ENCODE measurements at places on chromosomes 13 and 19.
A peak's percentile ranks its signal among the peaks of the same experiment; 100 is the strongest.

GRCh38 chr19:14395262-14395661, 14.0 kb downstream of the ADGRE5 start:
- no peak for DNase-seq

DNA sequence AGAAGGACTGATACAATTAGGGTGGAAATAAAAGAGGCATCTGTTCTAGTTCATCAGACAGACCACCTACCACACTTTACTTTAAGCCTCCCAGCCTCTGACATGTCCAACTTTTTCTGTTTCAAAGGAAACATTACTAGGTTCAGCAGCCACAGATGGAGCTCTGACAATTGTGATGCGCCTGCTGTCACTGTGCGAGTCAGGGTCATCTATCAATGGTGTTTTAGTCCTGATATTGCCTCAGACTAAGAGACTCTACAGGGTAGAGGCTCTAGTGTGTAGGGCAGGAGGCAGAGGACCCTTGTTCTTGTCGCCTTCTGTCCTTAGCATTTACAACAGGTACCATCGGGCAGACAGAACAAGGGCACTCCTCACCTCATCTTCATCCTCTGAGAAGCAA, 685.0 kb upstream of the SGCG start:
- DNase-seq, result no peak

DNA sequence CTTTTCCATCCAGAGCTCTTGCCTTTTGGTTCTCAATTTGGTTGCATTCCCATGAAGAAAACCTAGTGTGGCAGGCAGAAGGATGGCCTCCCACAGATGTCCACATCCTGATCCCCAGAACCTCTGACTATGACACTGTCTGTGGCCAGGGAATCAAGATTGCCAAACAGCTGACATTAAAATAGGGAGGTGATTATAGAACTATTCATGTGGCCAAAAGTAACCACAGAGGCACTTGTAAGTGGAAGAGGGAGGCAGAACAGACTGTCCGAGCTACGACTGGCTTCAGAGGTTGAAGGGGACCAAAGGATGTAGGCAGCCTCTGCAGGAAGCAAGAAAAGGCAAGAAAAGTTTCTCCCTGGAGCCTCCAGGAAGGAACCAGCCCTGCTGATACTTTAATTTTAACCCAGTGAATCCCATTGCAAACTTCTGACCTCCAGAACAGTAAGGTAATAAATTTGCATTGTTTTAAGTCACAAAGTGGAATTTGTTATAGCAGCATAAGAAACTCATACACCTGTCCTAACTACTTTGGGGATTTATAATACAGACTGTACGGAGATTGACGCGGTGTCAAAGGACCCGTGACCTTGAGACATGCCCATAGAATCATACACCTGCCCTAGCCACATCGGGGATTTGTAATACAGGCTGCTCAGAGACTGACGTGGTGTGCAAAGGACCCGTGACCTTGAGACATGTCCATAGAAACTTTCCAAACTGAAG, 106.5 kb downstream of the ATP11A start:
- DNase-seq, result no peak

DNA sequence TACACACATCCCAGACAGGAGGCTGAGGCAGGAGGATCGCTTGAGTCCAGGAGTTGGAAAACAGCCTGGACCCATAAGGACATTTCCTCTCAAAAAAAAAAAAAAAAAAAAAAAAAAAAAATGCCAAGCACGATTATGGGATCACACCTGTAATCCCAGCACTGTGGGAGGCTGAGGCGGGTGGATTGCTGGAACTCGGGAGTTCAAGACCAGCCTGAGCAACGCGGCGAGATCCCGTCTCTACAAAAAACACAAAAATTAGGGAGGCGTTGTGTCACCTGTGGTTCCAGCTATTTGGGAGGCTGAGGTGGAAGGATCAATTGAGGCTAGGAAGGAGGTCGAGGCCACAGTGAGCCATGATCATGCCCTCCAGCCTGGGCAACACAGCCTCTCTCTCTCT, 973 bp upstream of the OCEL1 start:
- DNase-seq, result no peak

DNA sequence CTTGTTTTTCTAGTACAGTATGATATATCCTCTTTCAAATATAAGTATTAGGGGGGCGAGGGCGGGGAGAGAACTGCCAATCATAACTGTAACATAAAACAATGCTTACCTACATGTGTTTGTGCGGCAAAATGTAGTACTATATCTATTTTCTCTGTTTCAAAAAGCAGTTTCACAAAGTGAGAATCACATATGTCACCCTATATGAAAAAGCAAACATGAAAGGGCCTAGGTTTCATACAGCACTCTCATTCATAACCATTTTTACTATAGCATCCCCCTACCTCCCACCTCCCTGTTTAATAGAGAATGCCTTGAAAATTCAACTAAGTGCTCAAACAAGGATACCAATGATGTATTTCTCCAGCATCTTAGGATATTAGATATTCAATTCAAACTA, 5.2 kb downstream of the TGDS start:
- DNase-seq, result no peak

DNA sequence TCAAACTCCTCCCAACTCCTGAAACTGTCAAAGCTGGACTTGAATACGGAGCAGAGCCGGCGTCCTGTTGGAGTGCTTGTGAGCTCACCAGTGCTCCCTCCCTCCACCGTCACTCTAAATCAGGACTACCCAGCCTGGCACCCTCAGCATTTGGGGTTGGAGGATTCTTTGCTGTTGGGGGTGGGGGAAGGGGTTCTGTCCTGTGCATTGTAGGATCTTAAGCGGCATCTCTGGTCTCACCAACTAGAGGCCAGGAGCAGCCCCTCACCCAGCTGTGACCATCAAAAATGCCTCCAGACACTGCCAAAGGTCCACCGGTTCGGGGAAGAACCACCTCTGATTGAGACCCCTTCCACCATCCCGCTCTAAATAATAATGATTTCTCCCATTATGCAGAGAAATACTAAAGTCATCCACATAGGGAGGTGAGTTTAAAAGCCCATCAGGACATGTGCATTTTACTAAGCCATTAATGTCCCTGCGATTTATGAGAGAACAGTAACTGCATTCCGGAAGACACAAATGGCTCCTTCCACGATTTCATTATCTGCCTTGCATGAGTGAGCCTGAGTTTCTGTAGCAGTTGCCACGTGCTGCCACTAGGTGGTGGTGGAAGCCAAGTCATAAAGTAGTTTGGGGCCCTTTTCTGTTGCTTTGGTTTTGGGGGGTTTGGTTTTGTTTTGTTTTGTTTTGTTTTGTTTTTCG, 16.1 kb upstream of the USP29 start:
- peak; percentile 36 for DNase-seq

GRCh38 chr13:98348466-98349200, 171.6 kb upstream of the RNF113B start:
- no peak for DNase-seq

DNA sequence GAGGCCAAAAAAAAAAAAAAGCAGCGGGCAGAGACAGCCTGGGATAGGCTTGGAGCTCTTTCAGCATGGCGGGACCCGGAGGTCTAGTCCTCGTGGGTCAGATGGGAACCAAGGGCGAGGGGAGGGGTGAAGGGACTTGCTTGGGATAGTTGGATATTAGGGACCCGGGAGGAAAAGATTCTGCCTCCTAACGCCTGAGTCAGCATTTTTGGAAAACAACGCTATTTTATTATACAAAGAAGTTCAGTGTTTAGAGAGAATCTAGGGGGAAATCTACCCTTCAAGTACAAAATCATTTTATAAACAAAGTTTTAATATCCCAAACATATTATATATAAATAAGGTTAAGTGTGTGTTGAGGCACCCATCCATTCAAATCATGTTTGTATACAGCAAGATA, 156.7 kb downstream of the ZNF536 start:
- DNase-seq, result no peak

DNA sequence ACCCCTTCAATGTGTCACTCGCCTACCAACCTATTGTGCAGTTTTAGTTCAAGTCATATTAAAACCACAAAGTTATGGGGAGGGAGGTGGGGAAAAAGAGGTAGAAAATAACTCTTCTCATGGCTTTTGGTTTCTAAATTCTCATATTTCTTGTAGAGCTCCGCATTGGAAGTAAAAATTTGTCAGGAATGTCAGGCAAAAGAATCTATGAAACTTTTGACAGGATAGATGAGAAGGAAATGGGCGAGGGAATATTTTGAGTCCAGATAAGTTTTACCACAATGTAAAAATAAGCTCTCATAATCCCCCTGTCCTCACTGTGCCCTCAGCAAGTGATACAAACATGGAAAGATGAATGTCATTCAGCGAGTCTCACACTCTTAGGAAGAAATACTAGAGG, 270.4 kb downstream of the DLEU7 start:
- DNase-seq, result no peak

GRCh38 chr13:110387451-110388107, 80.5 kb downstream of the COL4A2 start:
- DNase-seq, result no peak

GRCh38 chr13:106100171-106100919, 435.1 kb downstream of the EFNB2 start:
- no peak for DNase-seq

- no peak for DNase-seq
These were observed 7.8 kb upstream of the LGALS16 start for GRCh38 chr19:39647918-39648317.

- no peak for DNase-seq
These were observed 413.7 kb downstream of the LIG4 start for GRCh38 chr13:107801621-107802020.

- no peak for DNase-seq
These were observed 594.2 kb downstream of the KCTD12 start for GRCh38 chr13:76292031-76292430.

GRCh38 chr19:31054430-31054829, 294.8 kb downstream of the TSHZ3 start:
- peak; percentile 15 for DNase-seq

DNA sequence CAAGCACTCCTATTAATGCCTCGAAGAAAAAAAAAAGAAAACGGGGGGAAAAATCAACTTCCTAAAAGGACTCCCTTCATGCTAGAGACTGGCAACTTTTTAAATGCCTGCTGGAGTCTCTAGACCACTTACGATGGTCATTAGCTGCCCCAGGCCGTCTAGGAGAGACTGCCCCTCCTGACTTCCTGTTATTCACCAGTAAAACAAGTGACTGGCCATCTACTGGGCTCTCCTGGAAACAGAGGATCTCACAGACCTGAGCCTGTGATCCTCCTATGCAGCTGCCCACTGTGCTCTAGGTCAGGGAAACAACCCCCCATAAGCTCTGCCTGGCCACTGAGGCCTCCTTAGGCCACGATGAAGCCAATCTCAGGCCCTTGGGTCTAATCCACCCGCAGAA, 7.4 kb downstream of the ZNF266 start:
- no peak for DNase-seq

DNA sequence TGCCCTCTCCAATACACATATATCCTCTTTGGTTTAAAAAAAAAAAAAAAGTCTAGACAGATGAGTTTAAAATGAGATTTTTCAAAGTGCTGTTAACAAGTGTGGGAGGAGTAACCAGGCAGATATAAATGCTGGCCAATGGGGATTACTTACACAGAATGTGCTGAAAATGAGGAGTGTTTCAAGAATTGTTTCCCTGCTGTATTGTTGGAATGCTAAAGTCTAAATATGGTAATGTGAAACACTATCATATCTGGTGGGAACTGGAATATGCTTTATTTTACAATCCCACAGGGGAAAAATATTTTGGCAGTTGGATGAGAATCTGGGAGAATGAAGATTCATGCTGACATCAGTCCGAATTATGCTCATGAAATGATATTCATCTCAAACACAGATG, 250.7 kb downstream of the DCT start:
- no peak for DNase-seq

GRCh38 chr13:45299194-45299593, 41.8 kb downstream of the TPT1 start:
- DNase-seq, result no peak

- DNase-seq, result no peak
These were observed 207.9 kb upstream of the UFM1 start for GRCh38 chr13:38141792-38142191.

- DNase-seq, result no peak
These were observed 810 bp downstream of the CBY2 start for GRCh38 chr13:45702869-45703391.

DNA sequence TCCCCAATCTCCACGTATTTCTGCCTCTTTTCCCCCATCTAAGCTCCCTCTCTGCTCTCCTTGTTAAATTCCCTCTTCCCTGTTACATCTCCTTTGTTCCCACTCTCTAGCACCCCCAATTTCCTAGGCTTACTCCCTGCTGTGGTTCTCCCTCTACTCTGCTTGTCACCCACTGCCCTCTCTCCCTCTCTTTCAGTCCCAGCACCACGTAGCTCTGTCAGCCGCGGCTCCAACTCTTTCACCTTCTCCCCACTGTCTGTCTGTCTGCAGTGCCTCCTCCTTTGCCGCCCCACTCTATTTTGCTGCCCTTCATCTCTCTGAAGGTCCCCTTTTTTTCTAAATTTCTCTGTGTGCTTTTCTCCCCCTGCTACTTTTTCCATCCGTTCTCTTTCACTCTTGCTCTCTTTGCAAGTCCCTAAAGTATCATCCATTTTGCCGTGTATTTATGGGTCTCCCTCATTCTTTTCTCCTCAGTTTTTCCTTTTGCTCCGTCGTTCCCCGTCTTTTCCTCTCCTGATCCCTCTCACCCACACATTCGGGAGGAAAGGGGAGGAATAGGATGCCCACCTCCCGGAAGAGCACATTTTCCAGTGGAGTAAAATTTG, 937 bp downstream of the ZNF841 start:
- DNase-seq, result no peak

- no peak for DNase-seq
These were observed at the start of gene NLRP12 for GRCh38 chr19:53824134-53824611. TSS of gene NLRP12 (minus strand) at chr19:53824314. CDS start at chr19:53824174, 140 bp downstream.

DNA sequence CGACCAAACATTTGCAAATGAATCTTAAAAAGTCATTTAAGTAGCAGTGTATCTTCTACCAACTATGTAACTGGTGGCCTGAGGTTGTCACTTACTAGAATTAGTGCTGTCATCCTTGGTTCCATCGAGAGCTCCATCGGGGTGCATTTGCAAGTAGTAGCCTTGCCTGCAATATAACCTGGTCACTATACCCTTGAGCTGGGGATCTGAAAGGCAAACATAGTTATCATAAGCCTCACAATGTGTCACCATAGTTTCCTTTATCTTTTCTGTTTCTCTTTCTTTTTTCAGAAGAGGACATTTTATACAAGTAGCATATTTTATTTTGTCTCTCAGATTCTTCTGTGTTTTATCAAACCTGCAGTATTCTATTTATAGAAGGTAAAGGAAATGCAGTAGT, 422.6 kb downstream of the ITGBL1 start:
- no peak for DNase-seq

GRCh38 chr13:60150538-60150937, 13.2 kb downstream of the DIAPH3 start:
- no peak for DNase-seq

- no peak for DNase-seq
These were observed 183.0 kb downstream of the KCTD12 start for GRCh38 chr13:76703216-76703615.

GRCh38 chr13:44399074-44399473, 25.4 kb downstream of the SERP2 start:
- DNase-seq, result no peak

DNA sequence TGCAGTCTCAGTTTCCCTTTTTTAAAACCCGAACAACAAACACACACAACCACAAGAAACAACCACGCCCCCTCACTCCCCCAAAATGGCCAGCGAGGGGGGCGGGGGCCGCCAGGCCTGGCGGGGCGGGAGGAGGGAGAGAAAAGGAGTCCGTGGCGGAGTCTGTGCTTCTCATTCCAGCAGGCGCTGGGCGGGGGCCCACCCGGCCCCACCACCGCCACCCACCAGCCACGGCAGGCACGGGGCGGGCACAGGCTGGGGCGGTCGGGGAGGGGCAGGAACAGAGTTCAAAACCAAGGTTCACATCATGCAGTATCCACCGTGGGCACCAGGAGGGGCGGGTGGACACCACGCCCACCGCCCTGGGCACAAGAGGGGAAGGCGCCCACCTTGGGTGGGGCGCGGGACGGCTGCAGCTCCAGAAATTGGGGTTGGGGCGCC, 12.9 kb downstream of the DPF1 start:
- no peak for DNase-seq
